RPMI8226 (cell line): ENCODE measurements at places on chromosomes 4 and X.

GRCh38 chr4:42277291-42277690 lies 120.0 kb upstream of the SHISA3 start:
- DNase-seq: no peak

- no peak for DNase-seq
These were observed 100.2 kb downstream of the WDFY3 start for GRCh38 chr4:84866295-84866694.

DNA sequence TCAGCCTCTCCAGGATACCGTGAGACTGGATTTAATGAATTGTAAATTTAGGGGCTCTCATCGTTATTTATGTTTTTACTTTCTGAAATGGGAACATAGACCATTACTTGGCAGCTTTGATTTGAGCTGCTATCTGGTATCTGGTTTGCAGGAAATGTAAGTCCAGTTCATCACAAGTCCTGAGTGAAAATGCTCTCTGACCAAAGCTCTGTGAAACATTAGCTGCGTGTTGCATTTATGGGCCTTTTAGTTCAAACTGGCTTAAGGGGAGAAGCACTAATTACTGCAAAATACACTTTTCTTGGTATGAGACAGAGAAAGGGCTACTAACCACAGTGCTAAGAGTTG lies 420 bp downstream of the CC2D2A start:
- DNase-seq: no peak

- DNase-seq: no peak
These were observed 702 bp downstream of the KLHL5 start for GRCh38 chr4:39062770-39063097.

GRCh38 chr4:7278071-7278765 lies 85.9 kb downstream of the SORCS2 start:
- no peak for DNase-seq

GRCh38 chr4:127759893-127760292 lies 22.2 kb upstream of the HSPA4L start:
- DNase-seq: no peak

GRCh38 chrX:140250391-140250790 lies 254.5 kb downstream of the SOX3 start:
- no peak for DNase-seq

- DNase-seq: no peak
These were observed 239.7 kb upstream of the PGRMC2 start for GRCh38 chr4:128527351-128527750.

DNA sequence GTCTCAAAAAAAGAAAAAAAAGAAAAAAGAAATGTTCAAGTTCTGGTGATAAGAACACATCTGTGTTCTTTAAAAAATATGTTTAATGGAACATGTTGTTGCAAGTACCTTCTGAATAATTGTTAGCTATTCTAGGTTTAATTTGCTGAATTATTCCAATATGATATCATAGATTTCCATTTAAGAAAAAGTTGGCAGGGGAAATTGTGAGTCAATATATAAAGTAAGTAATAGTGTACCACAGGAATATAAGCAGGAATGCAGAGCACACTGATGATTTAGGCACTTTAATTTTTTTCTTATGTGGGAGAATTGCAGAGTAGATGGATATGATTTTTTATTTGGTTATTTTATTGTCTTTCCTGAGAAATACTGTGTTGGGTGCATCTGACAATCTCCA lies 190.7 kb downstream of the RPA4 start:
- DNase-seq: no peak

GRCh38 chr4:1508161-1509160 lies 102.2 kb upstream of the NKX1-1 start:
- no peak for DNase-seq
